ENCODE measurements at places on chromosomes 7 and 10.
A peak's percentile ranks its signal among the peaks of the same experiment; 100 is the strongest.

- DNase-seq, result no peak
These were observed 658.2 kb downstream of the PARD3 start for GRCh38 chr10:34156781-34157425.

DNA sequence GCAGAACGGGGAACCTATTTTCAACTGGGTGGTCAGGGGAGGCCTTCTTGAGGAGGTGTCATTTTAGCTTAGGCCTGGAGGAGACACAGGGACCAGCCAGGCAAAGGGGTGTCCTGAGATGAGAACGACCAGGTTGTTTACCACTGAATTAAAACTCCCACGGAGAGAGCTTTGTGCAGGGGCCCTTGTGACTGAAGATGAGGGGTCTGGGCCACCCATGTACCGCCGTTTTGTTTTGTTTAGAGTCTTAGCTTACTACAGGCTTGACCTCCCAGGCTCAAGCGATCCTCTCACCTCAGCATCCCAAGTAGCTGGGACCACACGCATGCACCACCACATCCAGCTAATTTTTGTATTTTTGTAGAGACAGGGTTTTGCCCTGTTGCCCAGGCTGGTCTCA, 80.4 kb downstream of the FAM171A1 start:
- DNase-seq, result no peak

DNA sequence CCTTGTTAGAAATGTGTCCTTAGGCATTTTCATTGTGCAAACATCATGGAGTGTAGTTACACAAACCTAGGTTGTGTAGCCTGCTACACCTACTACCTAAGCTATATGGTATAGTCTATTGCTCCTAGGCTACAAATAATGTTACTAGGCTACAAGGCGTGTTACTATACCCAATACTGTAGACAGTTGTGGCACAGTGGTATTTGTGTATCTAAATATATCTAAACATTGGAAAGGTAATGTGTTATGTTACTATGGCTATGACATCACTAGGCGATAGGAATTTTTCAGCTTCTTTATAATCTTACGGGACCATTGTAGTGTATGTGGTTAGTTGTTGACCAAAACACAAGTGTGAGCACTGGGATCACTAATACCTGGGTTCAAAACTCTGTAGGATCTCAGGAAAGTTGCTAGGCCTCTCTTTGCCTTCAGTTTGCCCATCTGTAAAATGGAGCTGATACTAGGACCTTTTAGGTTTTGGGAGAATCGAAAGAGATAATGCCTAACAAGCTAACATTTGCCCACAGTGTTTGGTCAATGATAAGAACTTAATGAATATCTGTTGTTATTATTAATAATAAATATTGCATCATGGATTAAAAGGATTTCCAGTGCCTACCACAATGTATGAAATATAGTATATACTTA, 2.7 kb downstream of the BICC1 start:
- no peak for DNase-seq

DNA sequence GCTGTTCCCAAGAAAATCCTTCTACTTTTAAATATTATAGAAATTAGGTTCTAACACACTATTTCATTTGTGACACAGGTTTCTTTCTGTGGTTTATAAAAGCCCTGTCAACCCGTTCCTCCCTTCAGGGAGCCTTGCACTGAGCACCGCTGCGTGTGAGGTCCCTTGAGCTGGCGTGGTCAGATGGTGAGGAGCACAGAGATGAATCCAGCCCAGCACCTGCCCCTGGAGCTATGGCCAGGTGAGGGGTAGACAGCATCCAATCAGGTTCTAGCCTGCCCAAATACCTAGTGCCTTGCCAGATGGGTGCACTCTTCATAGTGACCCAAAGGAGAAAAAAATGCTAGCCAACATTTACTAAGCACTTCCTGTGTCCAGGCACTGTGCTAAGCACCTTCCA, 15.7 kb downstream of the ZCCHC24 start:
- no peak for DNase-seq

DNA sequence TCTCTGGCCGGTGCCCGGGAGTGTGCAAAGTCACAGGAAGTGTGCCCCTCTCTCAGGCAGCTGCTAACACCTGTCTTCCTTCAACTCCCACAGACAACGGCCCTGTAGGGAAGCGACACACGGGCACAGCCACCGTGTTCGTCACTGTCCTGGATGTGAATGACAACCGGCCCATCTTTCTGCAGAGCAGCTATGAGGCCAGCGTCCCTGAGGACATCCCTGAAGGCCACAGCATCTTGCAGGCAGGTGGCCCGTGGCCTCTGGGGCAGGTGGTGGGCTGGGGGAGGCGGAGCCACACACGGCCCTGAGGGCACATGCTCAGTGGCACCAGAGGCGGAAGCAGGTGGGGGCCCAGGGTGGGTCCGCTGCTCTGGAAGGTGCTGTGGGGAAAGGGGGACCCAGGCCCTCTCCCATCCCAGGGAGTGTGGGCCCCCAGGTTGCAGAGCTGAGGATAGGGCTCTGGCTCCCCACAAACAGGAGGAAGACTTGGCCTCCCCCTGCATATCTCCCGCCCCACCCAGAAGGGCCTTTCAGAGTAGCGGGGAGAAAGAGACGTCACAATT, 6.9 kb downstream of the C10orf105 start:
- DNase-seq, result no peak

DNA sequence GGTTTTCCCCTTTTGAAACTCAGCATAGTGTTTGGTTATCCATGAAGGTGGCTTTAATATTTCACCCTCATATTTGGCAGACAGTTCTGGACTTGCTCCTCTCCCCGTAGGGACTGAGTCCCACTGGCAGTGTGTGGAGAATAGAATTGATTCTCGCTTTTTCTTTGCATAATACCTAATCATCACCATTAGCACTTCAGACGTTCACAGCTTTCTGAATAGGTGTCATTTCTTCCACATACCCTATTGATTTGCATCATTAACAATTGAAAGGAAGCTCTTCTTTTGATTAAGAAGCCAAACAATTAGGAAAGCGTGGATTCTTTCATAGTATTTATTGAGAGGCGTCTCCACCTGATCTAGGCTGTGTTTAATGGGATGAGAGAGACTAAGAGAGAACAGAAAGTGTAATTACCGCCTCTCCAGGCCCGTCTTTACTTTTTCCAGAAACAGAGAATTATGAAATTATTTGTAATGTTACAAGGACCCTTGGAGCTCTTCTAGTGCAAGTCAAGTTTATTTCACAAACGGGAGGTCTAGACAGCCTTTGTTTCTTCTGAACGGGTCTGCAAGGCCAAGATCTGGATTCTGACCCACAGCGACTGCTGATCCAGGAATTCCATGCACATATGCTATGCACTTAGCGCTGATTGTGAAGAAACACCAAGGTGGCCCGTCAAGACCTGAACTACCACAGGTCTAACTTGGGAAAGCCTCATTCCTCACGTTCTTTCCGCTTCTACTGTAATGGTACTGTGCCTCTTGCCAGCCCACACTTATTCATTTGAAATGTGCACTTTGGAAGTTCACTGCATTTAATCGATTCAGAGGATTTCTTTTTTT, 249.9 kb upstream of the C7orf33 start:
- DNase-seq, result no peak

DNA sequence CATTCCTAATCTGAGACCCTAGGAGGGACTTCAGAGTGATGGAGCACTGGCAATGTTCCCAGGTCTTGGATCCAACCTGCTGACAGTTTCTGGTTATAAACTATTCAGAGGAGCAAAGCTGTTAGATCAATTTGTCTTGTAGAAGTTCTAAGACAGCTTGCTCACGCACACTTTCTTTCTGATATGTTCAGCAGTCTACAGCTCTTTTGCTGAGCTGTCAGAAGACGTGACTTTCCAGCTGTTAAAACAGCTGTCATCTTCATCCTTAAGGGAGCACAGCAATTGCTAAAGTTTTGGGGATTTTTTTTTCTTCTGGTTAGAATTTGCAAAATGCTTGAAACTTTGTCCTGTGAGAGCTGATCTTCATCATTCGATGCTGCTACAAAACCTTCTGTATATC, 823.1 kb downstream of the SORCS1 start:
- DNase-seq, result no peak

GRCh38 chr7:128406314-128407232, 3.2 kb downstream of the IMPDH1 start:
- DNase-seq, result no peak

- no peak for DNase-seq
These were observed 7.4 kb upstream of the APBB1IP start for GRCh38 chr10:26430641-26431163.

DNA sequence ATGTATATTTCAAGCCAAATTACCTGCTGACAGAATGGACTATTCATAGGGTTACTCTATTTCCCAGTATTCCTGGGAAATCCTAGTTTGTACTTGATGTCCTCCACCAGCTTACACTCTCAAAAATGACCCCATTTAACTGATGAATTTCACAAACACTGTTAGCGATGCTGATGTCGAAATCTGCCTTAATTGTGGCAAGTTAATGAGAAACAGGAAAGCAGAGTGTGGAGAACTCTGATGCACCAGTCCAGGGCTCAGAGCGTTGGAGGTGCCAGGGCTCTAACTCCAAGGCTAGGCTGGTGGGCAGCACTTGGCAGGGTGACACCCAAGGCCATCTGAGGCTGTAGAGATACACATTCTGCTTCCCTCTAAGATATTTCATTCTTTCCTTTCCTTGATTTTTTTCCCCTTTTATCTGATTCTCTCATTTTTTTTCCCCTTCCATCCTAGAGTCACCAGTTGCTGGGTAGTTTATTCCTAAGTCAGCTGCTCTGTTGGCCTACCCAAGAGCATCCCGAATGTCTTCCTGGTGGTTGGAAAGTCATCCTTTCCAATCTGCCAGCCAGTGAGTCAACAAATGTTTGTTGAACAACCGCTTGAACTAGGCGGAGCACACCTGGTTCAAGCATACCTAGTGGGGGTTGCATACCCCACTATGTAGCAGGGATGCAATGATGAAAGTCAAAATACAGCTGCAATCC, 525.0 kb upstream of the NRP1 start:
- DNase-seq, result no peak

DNA sequence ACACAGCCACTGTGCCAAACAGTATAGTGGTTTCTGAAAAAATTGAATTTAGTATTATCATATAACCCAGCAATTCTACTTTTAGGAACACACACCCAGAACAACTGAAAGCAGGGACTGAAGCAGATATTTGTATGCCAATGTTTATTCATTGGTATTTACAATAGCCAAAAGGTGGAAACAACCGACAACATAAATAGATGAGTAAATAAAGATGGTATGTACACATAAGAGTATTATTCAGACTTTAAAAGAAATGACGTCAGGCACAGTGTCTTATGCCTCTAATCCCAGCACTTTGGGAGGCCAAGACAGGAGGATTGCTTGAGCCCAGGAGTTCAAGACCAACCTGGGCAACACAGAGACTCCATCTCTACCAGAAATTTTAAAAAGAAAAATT, 7.2 kb downstream of the CDCA7L start:
- DNase-seq, result no peak

- DNase-seq, result no peak
These were observed 7.8 kb upstream of the ADCY1 start for GRCh38 chr7:45566386-45566785.

DNA sequence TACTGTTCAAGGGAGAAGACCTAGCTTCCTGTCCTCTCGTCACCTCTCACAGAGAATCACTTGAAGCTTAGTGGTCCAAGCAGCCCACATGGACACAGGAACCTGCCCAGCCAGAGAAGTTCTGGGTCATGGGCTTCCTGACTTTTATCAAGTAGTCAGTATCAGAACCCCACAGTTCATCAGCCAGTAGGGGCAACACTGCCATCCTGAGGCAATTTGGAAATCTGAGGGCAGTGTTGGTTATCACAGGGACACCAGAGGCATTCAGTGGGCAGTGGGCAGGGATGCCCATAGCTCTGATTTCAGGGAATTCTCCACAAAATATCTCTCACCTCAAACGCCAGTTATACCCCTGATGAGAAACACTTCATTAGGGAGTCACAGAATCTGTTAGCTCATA, 22.5 kb upstream of the MGAM2 start:
- no peak for DNase-seq

DNA sequence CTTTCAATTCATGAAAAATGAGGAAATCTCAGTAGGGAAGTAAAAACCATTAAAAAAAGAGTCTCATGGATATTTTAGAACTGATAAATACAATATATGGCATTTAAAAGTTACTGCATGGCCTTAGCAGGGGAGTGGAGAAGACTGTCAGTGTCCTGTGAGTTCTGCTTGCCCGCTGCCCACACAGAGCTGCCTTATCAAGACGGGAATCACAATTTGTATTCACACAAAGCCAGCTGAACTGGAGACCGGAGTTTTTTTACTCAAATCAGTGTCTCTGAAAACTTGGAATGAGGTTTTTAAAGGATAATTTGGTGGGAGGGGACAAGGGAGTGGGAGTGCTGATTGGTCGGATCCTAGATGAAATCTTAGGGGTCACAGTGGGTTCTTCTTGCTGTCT, 17.1 kb downstream of the LANCL2 start:
- no peak for DNase-seq

GRCh38 chr7:100847360-100847759, 5.2 kb upstream of the SLC12A9 start:
- no peak for DNase-seq

- no peak for DNase-seq
These were observed 103.4 kb downstream of the TRRAP start for GRCh38 chr7:98981701-98982100.

DNA sequence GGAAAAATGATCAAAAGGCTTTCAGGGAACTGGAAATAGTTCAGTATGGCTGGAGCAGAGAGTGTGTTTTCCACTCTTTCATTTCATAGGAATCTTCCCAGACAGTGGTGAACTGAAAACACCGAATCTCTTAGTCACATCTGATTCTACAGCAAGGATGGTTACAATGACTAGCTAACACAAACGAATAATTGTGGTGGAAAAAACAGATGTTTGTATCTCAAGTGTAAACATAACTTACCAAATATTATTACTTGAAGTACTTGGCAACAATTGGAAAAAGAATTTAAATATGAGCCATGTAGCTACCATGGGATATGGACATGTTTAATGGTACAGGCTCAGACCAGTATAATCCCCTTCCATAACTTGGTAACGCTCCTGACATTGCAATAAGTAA, 21.1 kb upstream of the BPGM start:
- no peak for DNase-seq

DNA sequence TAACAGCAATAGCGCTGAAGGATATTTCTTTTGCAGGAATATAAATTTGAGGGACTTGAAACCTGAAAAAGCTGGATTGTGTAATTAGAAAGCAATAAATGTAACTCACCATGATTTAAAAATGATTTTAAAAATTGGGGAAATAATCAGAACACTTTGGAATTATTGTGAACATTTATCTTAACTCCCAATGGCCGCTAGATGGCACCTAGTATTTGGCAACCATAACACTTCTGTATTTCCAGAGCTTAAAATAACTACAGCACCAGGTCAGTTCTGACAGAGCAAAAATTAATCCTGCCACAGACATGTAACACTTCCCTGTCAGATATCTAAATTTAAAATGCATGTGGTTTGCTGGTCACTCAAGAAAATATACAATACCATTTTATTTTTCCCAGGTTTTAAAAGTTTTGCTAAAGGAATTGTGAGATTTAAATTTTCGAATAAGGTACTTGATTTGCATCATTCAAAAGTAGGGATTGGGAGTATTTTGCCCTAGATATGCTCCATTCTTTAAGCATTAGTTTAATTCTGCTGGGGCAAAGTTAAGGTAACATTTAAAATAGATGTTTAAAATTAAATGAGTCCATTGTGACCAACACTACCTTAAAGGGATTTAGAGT, 144.5 kb downstream of the PPP1R3A start:
- peak; percentile 21 for DNase-seq

- no peak for DNase-seq
These were observed 1.9 kb downstream of the DHX32 start for GRCh38 chr10:125878957-125879835.
